ENCODE measurements at places on chromosomes 11 and 22.

DNA sequence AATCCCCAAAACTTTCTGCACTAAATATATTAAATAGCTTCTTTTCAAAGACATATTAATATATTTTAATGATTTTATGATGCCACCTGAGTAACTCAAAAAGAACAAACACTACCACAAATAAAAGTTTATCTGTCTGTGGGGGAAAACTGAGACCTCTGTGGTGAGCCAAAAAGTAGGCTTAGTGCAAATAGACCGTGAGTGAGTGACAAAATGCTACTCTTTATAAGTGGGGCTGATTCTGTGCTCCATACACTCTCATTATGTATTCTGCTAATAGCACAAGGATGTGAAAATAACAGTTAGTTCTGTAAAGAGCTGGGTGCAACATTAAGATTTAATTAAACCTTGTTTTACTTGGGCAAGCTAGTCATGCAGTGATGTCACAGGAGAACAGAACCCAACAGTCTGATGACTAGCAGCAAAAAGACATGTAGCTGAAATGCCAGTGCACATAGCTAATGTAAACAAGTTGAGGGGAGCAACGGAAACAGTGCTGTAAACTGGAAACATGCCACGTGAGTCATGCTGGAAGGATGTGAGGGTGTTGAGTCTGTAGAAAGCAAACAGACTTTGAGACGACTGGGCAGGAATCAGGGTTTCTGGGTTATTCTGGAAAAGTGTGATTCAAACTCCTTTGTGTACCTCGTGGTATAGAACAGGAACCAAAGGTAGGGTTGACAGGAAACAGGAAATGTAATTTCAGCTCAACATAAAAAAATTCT lies 1130.4 kb downstream of the LRRC4C start:
- DNase-seq: no peak

GRCh38 chr11:46254133-46254491 lies 23.4 kb upstream of the CREB3L1 start:
- no peak for DNase-seq

- no peak for DNase-seq
These were observed 283.2 kb downstream of the ST3GAL4 start for GRCh38 chr11:126638648-126639047.

GRCh38 chr11:112625814-112626213 lies 335.4 kb upstream of the NCAM1 start:
- no peak for DNase-seq

- DNase-seq: no peak
These were observed 3.9 kb downstream of the CDC42EP1 start for GRCh38 chr22:37564111-37564711.

DNA sequence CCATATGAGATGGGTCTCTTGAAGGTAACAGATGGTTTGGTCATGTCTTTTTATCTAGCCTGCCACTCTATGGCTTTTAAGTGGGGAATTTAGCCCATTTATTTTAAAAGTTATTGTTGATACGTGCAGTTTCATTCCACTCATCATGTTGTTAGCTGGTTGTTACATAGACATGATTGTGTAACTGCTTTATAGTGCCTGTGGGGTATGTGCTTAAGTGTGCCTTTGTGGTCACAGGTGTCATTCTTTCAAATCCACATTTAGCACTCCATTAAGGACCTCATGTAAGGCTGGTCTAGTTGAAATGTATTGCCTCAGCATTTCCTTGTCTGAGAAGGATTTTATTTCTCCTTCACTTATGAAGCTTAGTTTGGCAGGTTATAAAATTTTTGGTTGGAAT lies 263.8 kb upstream of the LUZP2 start:
- no peak for DNase-seq

DNA sequence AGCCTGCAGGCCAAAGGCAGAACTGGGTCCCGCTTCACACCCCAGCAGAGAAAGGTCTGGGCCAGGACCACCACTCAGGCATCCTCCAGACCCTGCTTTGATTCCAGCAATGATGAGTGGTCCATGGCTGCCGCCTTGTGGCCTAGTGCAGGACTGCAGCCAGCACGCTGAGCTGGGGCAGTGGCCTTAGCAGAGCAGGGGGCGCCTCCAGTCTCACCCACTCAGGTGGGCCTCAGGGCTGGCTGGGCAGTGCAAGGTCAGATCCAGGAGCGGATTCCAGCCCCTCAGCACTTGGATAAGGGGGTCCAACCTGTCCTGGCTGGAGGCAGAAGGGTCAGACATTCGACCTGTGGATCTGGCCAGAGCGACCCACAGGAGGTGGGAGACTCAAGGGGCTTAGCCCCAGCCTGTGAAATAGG lies 9.6 kb upstream of the PDE2A start:
- peak; percentile 72 for DNase-seq

DNA sequence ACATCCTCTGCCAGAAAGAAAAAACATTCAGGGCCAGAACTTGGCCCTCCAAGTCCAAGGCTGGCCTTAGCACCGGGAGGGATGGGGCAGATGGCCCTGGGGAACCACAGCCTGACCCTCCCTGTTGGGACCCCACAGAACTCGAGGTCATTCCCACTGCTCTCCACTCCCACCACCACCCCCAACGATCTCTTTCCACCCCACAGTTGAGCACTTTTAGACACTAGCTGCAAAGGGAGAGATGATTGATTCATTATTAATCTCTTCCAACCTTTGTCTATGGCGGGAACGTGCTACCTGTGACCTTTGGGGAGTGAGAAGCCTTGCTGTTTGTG lies 869.7 kb downstream of the BRD1 start:
- DNase-seq: no peak

GRCh38 chr22:47629273-47629711 lies 866.8 kb downstream of the TBC1D22A start:
- no peak for DNase-seq

DNA sequence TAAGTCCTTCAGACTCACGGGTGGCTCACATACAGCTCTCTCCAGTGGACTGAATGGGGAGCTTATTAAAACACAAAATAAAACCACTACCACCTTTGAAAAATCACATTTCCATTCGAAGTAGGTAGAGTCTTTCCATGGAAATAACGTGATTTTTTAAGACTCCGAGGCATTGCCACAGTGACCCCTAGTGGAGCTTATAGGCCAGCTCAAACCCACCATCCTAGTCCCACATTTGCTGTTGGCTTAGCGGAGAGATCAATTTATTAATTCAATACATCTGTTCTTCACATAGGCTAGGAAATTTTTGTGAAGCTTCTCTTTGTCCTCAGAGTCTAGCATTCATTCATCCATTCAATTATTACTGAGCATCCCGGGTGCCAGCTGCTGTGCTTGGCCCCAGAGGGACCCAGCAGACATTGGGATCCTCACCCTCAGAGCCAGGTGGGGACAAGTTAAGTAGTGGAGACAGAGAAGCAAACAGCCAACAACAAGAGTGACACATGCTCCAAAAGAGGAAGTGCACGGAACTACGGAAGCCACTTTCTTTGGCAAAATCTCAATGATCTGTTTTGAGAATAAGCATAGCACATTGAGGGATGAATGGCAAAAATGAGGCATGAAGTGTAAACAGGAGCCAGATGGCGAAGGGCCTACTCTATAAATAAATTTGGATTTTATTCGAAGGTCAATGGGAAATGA lies 10.2 kb upstream of the P4HA3 start:
- peak; percentile 18 for DNase-seq

DNA sequence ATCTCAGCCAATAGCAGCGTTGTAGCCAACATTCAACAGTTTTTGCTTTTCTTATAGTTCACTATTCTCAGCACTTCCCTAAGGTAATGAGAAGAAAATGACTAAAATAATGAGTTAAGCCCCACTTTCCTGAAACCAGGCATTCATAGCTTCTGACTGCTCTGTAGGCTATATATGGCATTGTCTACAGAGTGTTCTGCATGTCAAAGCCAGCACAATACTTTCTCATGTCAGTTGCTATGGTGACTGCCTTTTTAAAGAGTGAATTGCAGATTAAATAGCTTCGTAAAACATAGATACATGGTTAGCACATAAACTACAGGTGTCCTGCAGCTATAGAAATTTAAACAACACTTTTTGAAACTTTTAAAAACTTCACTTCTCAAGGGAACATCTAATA lies 1256.1 kb upstream of the CNTN5 start:
- DNase-seq: no peak

- DNase-seq: no peak
These were observed 50.9 kb downstream of the ISX start for GRCh38 chr22:35116817-35117216.

DNA sequence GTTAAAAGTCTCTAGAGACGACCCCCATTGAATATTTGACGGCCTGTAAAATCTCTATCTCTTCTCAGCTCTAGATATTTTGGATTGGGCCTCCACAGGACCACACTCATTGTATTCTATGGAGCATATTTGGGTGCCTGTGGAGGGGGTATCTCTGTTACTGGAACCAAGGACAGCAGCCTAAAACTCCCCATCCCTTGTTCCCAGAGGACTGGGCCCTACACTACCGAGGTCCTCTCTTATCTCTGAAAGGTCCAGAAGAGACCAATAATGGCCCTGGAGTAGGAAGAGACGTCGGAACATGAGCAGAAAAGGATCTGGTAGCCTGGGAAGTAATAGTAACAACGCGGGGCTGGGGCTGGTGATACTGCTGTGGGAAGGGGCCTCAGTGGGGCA lies 542 bp downstream of the HPS4 start:
- no peak for DNase-seq

- DNase-seq: no peak
These were observed 49.7 kb upstream of the VPREB1 start for GRCh38 chr22:22194931-22195264.

- DNase-seq: no peak
These were observed 332.2 kb downstream of the LUZP2 start for GRCh38 chr11:24828938-24829605.

DNA sequence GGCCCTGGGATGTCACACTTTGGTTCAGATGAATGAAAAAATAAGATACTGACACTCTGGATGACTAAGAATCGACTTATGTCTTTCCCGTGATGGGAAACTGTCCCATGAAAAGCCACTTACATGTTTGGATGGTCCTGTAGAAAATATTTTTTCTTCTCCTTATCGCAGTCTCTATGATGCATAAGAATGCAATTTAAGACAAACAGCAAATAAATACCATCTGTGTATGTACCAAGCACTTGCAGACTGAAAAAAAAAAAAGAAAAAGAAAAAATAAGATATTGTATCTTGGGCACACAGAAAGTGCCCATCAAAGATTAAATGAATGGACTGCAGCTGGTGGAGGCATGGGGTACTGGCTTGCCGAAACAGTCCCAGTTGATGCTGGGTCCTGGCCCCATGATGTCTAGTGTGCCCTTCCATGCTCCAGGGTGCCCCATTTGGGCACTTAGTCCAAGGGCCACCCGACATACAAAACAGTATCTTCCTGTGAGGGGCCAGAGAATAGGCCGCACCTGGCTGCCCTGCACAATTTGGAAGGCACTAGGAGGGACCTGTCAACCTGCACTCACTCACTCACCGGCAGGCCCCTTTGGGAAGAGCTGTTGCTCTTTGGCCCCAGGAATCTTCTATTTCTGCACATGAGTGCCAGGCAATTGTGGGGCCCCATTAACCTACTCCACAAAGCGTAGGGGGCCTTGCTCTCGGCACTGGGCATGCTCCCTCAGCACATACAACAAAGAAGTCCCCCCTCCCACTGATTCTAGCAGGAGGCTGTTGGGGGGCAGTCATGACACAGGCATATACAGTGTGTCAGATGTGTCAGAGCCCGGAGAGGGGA lies 2.5 kb upstream of the ZBED4 start:
- no peak for DNase-seq

- no peak for DNase-seq
These were observed 95.2 kb upstream of the TP53I11 start for GRCh38 chr11:45045683-45046471.

GRCh38 chr11:83726316-83726715 lies 440.1 kb upstream of the CCDC90B start:
- no peak for DNase-seq

DNA sequence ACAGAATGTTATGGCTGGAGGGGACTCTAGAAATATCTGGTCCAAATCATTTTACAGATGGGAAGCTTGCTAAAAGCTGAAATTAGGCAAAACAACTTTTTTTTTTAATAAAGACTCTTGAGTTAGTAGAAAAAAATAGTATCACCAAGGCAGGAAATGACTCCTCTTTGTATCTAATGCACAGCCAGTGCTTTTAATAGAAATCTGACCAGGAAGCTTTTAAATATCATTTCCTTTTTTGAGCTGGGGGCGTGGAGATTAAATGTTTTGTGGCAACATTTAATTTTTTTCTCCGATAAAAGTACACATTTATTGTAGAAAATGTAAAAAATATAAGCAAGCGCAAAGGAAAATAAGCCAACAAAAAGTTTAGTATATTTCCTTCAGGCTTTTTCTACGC lies 22.5 kb downstream of the TRAF6 start:
- DNase-seq: no peak

- DNase-seq: no peak
These were observed 313.9 kb upstream of the B3GAT1 start for GRCh38 chr11:134725716-134726639.

DNA sequence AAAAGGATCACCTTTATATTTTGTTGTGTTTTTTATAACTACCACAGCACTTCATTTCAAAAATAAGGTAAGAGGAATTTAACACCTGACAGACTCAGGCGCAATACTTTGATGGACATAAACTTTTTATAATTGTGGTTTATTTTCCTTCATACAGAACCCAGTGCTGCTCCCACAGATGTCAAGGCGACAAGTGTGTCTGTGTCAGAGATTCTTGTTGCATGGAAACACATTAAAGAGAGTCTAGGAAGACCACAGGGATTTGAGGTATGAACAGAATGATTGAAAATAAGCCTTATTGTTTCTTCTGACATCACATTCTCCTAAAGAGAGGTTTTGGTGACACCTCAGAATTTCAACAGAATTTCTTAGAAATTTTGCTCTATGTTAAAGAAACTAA lies 378.9 kb upstream of the ARHGAP42 start:
- no peak for DNase-seq

DNA sequence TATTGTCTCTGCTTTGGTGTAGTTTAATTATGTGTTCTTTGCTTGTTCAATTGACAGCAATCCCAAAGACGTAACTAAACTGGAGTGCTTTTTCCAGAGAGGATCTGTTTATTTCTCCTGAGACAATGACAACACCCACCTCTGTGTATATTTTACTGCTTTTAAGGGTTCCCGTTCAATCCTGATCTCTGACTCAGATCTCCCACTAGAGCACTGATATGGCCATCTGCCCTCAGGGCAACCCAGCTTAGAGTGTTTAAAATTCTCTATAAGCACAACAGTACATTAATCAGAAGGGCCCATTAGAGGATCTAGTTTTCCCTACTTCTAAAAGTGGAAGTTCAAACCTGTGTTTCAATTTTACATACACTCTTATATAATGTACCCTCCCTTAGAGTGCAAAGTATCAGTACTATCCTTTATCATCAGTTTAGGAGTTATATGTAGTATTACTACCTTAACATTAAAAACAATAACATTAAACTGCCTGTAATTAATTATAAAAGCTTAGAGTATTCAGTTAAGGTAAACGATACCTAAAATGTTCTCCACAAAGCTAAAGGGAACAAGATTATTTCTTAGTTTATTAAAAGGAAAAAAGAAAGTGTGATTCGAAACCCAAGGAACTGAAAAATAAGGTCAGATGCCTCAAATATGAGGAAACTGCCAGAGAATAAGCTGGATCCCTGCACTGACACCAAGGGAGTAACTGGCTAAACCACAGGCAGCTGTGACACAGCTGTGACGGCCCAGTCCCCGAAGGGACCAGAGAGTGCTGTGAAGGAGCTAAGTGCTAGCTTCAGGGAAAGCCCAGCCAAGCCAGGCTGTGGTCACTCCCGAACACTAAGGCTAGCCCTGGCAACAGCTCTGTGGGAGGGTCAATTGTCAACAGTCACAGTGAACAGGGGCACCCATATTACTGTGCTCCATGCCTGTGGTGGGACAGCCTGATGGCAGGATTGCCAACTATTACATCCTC lies 15.2 kb downstream of the UFD1 start:
- no peak for DNase-seq

- DNase-seq: no peak
These were observed 1.3 kb downstream of the TRAF6 start for GRCh38 chr11:36508743-36509142.

All from stimulated activated CD4-positive, alpha-beta T cell treated with anti-CD3 and anti-CD28 coated beads, Interleukin-4, amount 100 ng/mL, for 24 hours (primary cell).